Mucosa of descending colon (tissue), 3 donors: ENCODE measurements at places on chromosomes 5 and 9. TPM values are rescaled to one million over a fixed set of nuclear protein-coding genes. Genes with fewer than 3 reads are reported as not detected.

DNA sequence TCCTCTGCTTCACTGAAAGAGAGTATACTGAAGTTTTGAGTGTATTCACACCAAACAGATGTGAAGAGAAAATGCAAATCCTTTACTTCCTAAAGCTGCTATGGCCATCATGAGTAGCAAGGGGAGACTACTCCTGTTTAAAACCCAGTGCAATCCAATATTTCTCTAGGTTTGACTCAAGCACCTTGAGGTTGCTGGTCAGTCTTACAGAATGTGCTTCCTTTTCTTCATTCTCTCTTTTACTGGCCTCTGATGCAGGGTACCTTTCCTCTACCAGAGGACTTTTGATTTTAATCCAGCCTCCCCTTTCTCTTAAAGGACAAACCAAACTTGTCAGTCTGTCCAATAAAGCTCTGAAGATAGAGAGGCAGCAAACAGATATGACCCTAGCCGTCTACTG is 98.1 kb upstream of the TLE4 start:
- no peak for DNase-seq

- DNase-seq, result no peak
These were observed 281.9 kb downstream of the NSG2 start for GRCh38 chr5:174327317-174327864.

DNA sequence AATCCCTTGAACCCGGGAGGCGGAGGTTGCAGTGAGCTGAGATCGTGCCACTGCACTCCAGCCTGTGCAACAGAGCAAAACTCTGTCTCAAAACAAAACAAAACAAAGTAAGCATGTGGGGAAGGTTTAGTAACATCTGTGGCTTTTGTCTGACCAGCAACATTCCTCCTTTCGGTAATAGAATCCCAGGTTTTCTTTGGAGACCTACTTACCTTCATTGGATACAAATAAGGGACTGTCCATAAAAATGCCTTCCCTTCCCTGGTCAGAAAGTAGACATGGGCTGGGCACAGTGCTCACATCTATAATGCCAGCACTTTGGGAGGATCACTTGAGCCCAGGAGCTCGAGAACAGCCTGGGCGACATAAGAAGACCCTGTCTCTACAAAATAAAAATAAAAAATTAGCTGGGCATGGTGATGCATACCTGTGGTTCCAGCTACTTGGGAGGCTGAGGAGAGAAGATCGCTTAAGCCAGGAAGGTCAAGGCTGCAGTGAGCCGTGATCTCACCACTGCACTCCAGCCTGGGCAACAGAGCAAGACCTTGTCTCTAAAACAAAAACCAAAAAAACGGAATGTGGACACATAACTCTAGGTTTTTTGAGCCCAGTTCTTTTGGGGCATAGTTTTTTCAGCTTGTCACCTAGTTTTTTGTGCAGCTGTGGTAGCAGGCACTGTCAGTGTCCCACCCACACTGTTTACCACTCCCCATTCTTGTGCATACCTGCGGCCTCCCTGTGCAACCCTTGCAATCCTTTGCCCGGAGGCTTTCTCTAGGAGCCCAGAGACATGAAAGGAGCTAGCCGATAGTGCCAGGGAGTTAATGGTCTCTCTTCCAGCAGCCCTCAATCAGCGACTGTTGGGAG is 9.0 kb upstream of the SPINK4 start:
- no peak for DNase-seq

GRCh38 chr5:98104454-98105188 is 668.8 kb upstream of the RGMB start:
- DNase-seq, result no peak

- no peak for DNase-seq
These were observed 381.1 kb upstream of the CDH10 start for GRCh38 chr5:25025831-25026230.

- DNase-seq, result no peak
These were observed 166.3 kb downstream of the MPDZ start for GRCh38 chr9:13113216-13113615.

DNA sequence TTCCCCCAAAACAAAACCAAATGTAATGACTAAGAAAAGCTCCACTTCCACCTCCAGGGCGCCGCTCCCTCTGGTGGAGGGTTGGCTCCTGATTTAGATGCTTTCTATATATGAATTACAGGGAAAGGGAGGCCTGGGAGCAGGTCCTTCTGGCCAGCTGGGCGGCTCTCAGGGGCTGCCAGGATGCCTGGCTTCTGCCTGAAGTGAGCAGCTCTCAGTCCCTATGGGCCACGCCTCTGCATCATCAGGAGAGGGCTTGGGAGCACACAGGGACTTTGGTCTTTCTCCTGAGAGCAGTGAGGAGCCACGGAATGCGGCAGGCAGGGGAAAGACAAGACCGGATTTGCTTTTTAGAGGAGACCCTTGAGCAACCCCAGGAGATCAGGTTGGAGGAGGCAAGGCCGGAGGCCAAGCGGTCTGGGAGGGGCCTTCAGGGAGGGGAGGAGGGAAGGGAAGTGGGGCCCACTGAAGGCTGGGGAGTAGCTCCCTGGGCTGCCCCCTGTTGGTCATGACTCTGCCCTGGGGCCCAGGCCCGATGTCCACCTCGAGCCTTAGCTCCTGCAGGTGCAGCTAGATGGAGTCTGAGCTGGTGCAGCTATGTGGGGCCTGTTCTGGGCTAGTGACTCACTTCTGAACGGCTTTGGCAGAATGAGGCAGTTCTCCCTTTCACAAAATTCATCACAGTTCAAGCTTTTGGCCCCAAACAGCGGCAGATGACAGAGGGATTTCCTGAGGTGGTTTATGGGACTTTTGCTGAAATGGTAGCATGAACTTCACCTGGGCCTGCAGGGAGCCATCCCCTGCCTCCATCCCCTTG is 11.3 kb upstream of the GRHPR start:
- no peak for DNase-seq

GRCh38 chr5:134504629-134505300 is 20.7 kb upstream of the JADE2 start:
- no peak for DNase-seq

DNA sequence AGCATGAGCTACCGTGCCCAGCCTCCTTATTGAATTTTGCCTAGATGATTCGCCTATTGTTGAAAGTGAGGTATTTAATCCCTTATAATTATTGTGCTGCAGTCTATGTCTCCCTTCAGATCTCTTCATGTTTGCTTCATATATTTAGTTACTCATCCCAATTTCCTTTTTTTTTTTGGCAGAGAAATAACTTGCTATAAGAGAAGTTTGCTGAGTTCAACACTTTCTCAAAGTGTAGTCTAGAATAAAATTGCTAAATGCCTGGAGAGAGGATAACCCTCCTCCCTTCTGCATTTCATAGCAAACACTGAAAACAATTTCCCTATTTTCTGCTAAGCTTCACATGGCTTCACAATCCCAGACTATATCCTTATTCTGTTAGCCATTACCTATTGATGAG is 136.6 kb upstream of the CD180 start:
- no peak for DNase-seq

DNA sequence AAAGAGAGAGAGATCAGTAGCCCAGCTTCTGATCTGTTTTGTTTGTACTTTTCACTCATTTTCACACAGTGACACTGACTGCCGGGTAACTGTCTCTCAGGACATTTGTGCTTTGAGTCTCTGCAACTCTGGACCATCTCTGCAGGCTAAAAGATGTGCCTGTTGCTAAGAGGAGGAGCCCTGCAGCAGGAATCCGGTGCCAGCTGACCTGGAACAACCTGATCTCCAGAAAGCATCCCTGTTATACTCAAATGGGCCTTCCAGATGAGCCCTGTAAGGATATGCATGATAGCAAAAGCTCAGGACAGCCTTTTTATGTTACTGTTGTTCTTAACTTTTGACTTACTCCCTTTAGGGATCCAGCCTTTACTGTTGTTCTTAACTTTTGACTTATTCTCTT is 170.7 kb upstream of the RASEF start:
- DNase-seq, result no peak

Gene NSG2
- 8.7 TPM for total RNA-seq

Gene NXNL2
- not detected for total RNA-seq

Gene KCNMB1
- 5.5 TPM for total RNA-seq

Gene ZNF366
- total RNA-seq, result 1.6 TPM

Gene CEL
- 1.6 TPM for total RNA-seq

Gene KLF4
- 438 TPM for total RNA-seq

Gene FGFR4
- total RNA-seq, result 28.9 TPM

Gene ZNF883
- total RNA-seq, result 1.1 TPM

Gene OTULINL
- total RNA-seq, result 67.2 TPM
